ENCODE measurements at places on chromosomes 2 and 18. TPM values are rescaled to one million over a fixed set of nuclear protein-coding genes. Genes with fewer than 3 reads are reported as not detected.

- no peak for DNase-seq
Measured at GRCh38 chr18:50836521-50836957, 16.7 kb upstream of the MRO start.

DNA sequence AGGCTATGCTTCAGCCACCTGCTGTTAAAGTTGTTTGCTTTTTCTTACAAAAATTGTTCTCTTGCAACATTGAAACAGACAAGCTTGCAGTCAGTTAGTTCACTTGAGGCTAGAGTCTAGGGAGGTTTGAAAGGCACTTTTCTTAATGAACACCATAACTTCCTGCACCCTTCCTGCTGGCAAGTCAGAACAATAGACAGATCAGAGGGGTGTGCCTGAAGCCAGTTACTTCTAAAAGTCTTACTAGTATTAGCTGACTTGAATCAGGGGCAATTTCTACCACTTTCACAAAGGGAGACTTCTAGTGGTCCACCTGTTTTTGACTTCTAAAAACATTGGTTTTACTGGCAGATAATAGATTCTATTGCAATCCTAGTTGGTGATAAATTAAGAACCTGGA, 367.4 kb upstream of the CDH20 start:
- DNase-seq: no peak

DNA sequence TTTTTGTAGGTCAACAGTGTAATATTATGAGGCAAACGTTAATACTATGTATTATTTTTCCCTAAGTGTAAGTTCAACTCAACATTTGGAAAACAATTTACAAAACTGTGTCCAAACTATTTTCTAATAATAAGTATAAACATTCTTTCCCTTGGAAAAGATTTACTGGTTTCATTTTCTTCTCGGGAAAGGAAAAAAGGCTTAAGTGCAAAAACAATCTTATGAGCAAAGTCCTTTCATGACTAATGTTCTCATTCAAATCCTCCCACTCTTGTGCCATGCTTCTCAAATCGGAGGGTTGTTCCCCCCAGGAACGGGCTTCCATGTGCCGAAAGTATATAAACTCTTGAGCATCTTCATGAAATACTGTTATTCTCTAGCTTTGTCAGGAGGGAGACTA, 19.8 kb upstream of the L3MBTL4 start:
- no peak for DNase-seq

DNA sequence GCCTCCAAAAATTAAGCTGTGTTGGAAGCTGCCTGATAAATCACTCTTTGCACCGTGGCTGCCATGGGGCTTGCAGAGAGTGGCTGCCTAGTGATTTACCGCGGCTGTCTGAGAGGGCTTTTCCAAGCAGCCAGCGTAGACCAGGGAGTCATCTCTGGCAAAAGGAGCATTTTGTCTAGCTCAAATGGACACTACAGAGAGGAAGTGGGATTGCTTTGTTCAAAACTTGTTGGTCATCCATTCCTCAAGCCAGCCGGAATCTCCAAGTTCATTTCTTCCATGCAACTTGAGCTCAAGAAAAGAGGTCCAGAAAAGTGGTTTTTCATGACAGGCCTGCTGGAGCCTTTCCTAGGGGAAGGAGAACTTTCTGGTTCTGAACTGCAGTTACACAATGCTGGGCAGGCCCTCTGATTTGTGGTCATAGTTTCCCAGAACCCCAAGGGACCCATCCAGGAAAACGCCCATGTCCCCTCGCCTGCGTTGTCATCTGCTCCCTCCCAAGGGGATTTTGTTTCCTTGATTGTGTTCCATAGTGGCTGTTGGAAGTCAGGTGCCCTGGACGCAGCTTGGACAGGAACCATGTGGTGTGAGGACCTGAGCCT, 108.1 kb downstream of the TRIB2 start:
- no peak for DNase-seq

- no peak for DNase-seq
Measured at GRCh38 chr2:174914853-174915760, 90.1 kb downstream of the CHN1 start.

GRCh38 chr2:6776125-6776524, 89.6 kb downstream of the CMPK2 start:
- DNase-seq: no peak

GRCh38 chr2:240373289-240373885, 62.1 kb upstream of the GPC1 start:
- DNase-seq: no peak

Gene CCDC88A
- total RNA-seq: 10.7 TPM

Gene PLGLB2
- total RNA-seq: not detected

All from activated naive CD4-positive, alpha-beta T cell treated with anti-CD3 and anti-CD28 coated beads for 36 hours (primary cell).